HCT116 (cell line): ENCODE measurements at places on chromosomes 2 and 18. TPM values are rescaled to one million over a fixed set of nuclear protein-coding genes. Genes with fewer than 3 reads are reported as not detected.

- H3K27me3 ChIP-seq = no peaks in the 10 kb centered on the region
- H3K27ac ChIP-seq = no peak overlapping the region
- no peaks in the 10 kb centered on the region for H3K36me3 ChIP-seq
- H3K4me3 ChIP-seq = no peak overlapping the region
Measured at GRCh38 chr2:120683081-120683480, 52.6 kb upstream of the GLI2 start.

GRCh38 chr2:16240402-16240801 is 300.1 kb downstream of the MYCN start:
- no peak overlapping the region for H3K4me3 ChIP-seq
- no peaks in the 10 kb centered on the region for H3K36me3 ChIP-seq
- H3K27ac ChIP-seq = no peak overlapping the region
- no peaks in the 10 kb centered on the region for H3K4me1 ChIP-seq
- peaks cover 8% of the 10 kb centered on the region for H3K27me3 ChIP-seq
- DNase-seq = no peak

DNA sequence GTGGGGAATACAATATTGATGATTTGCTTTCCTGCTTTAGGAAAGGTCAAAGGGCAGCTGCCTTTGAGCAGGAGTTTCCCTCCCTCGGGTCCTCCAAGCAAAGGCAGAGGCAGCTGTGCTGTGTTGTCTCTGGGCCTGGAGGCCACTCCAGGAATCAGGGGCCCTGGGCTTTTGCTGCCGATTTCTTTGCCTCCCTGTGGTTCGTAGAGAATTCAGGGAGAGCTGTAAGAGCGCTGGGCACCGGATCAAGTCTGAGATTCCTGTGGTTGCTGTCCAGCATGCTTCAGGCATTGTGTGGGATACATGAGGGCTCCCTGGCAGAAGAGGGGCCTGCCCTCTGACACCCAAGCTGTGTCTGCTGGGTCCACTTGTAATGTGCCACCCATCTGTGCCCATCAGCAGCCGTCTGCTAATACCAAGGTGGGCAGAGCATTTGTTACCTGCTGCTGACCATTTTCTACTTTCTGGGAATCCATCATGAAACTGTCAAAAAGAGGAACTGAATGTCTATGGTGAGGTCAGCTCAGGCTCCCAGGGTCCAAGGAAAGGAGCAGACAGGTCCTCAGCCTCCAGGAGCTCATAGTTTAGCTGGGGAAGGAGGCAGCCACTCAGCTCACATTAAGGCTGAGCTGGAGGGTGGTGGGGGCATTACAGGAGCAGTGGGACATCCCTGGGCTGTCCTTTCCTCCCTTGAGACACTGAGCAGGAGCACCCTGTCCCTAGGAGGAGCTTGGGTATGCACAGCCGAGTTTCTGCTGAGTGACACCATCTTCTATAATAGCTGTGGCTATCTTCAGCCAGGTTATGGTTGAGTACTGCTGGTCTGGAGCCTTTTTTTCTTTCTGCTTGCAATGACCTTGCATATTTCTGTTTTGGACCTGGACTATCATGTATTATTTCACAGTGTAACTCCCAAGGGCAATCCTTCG is 68.5 kb downstream of the CTIF start:
- no peak overlapping the region for H3K4me3 ChIP-seq
- no peak for DNase-seq
- no peaks in the 10 kb centered on the region for H3K27me3 ChIP-seq
- no peaks in the 10 kb centered on the region for H3K4me1 ChIP-seq

GRCh38 chr2:176621350-176621749 is 352.1 kb downstream of the MTX2 start:
- peaks cover 12% of the 10 kb centered on the region; the same call in 1 of the 2 replicates for H3K4me1 ChIP-seq
- no peak overlapping the region for H3K27ac ChIP-seq
- no peaks in the 10 kb centered on the region for H3K36me3 ChIP-seq
- no peaks in the 10 kb centered on the region for H3K27me3 ChIP-seq
- peak; percentile 67 for DNase-seq
- H3K4me3 ChIP-seq = no peak overlapping the region

DNA sequence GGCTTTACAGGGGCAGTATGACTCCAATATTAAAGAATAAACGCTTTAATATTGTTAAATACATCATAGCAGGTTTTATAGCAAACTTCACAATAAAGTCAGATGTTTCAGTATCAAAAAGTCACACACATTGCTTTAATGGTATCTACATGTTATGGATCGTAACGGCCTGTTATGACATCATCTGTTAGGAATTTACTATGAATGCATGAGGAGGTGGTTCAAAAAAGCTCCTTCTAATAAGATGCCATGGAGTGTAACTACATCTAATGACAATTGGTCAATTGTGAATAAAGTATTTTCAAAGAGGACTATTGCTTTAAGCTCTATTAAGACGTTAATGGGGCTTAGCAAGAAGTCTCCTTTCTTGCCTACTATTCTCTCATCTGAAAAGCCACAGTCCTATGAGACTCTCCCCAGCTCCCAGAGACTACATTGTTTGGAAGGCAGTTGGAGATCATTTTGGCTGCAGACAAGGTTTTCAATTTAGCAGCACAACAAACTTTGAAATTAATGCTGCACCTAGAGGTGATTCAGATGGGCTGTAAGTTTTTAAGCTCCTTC is 300.7 kb upstream of the MEIS1 start:
- DNase-seq = no peak
- no peak overlapping the region for H3K27ac ChIP-seq
- peaks cover 4% of the 10 kb centered on the region; the same call in 1 of the 2 replicates for H3K27me3 ChIP-seq

GRCh38 chr2:112121682-112122254 is 16.4 kb upstream of the FBLN7 start:
- H3K27ac ChIP-seq = no peak overlapping the region
- H3K4me1 ChIP-seq = no peaks in the 10 kb centered on the region
- H3K27me3 ChIP-seq = no peaks in the 10 kb centered on the region

GRCh38 chr2:234388591-234388990 is 108.3 kb downstream of the ARL4C start:
- H3K4me3 ChIP-seq = no peak overlapping the region
- H3K36me3 ChIP-seq = no peaks in the 10 kb centered on the region
- no peak overlapping the region for H3K27ac ChIP-seq
- H3K4me1 ChIP-seq = no peaks in the 10 kb centered on the region

DNA sequence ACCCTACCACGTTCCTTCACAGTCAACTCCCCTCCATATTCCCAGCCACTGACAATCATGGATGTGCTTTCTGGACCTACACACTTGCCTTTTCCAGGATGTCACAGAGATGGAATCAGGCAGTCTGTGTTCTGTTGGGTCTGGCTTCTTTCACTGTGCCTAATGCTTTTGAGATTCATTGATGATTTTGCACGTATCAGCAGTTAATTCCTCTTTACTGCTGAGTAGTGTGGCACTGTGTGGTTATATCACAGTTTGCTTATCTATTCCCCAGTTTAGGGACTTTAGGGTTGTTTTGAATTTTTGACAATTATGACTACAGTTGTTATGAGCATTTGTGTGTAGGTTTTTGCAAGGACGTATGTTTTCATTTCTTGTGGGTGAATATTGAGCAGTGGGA is 191.7 kb downstream of the ACKR3 start:
- H3K4me3 ChIP-seq = no peak overlapping the region
- no peaks in the 10 kb centered on the region for H3K4me1 ChIP-seq
- peaks cover 45% of the 10 kb centered on the region for H3K27me3 ChIP-seq
- no peak for DNase-seq
- no peak overlapping the region for H3K27ac ChIP-seq

- peaks cover 9% of the 10 kb centered on the region for H3K4me1 ChIP-seq
- no peak overlapping the region for H3K4me3 ChIP-seq
- H3K36me3 ChIP-seq = no peaks in the 10 kb centered on the region
- H3K27me3 ChIP-seq = no peaks in the 10 kb centered on the region
- no peak for DNase-seq
Measured at GRCh38 chr2:160294889-160295288, 94.8 kb upstream of the ITGB6 start.

GRCh38 chr2:60334610-60335009 is 218.8 kb downstream of the BCL11A start:
- H3K4me1 ChIP-seq = no peaks in the 10 kb centered on the region
- H3K27ac ChIP-seq = no peak overlapping the region
- no peak overlapping the region for H3K4me3 ChIP-seq
- no peaks in the 10 kb centered on the region for H3K36me3 ChIP-seq

DNA sequence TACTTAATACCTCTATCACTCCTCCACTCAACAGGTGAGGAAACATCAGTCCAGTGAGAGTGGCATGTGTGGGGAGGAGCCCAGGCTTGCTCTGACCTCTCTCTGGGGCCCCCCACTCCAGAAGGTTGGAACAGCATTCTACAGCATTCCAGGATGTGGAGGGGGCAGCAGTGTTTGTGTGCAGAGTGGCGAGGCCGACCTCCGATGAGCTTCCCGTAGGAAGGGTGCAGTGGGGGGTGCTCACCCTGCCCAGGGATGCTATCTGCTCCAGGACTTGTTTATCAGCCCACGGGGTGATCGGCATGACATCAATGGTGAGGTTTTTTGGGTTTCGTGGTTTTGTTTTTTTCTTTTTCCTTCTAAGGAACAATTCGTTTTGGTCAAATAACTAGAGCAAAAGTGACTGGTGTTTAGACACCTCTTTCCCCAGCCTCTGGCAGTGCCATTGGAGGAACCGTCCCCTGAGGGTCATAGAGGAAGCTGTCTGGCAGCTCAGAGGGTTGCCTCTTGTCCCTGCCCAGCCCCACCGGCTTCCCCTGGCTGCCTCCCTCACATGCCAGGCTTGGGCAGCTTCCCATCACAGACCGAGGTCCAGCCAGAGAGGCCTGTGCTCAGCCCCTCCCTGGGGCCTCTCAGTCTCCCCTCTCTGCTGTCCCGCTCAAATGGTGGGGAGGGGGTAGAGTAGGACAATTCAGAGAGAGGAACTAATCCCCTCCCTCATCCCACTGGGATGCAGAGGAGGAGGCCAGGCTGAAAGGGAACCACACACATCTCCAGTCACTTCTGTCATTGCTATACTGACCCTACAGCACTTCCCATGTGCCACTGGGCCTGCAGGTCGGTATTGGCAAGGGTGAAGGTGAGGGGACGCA is 96.5 kb downstream of the ZFP36L2 start:
- H3K36me3 ChIP-seq = no peaks in the 10 kb centered on the region
- no peak for DNase-seq
- H3K4me1 ChIP-seq = peaks cover 23% of the 10 kb centered on the region
- H3K4me3 ChIP-seq = no peak overlapping the region

DNA sequence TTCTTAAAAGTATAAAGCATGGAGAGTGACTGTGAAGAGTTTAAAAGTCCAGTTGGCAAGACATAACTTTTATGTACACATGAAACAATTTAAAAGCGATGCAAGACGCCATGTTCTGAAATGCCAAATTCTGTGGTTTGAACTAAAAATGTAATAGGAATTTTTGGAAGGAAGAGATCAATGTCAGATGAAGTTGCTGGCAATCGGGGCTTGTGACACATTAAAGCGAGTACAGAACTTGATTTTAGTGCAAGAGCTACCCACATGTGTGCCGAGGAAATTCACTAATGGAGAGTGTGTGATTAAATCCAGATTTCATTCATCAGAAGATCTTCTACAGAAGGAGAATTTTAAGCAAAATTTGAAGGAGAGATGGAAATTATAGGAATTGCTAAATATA is 220.2 kb upstream of the CCDC68 start:
- H3K4me1 ChIP-seq = no peaks in the 10 kb centered on the region
- no peak overlapping the region for H3K27ac ChIP-seq
- no peaks in the 10 kb centered on the region for H3K36me3 ChIP-seq
- H3K4me3 ChIP-seq = no peak overlapping the region

DNA sequence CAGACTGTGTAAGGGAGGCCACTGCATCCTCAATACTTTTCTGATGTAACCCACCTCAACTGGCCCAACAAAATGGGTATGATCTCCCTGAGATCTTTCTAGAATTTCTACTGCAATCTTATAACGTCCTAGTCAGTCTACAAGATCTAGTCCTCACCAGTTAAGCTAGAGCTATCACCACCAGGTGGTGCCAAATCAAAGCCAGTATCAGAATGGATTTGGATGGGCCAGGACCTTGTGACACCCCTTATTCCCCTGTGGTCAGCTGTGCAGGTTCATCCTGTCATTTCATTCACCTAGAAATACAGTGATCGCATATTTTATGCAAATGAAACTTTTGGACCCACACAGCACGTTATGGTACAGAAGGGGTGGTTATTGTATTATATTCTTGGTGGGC is 90.3 kb downstream of the OLA1 start:
- H3K4me3 ChIP-seq = no peak overlapping the region
- peaks cover 19% of the 10 kb centered on the region for H3K4me1 ChIP-seq
- no peak overlapping the region for H3K27ac ChIP-seq
- no peaks in the 10 kb centered on the region for H3K36me3 ChIP-seq
- peak; percentile 51 for DNase-seq

GRCh38 chr2:19675003-19675629 is 226.7 kb downstream of the TTC32 start:
- H3K27ac ChIP-seq = no peak overlapping the region
- peaks cover 3% of the 10 kb centered on the region; the same call in 1 of the 2 replicates for H3K27me3 ChIP-seq
- H3K4me3 ChIP-seq = no peak overlapping the region
- DNase-seq = no peak
- no peaks in the 10 kb centered on the region for H3K36me3 ChIP-seq

DNA sequence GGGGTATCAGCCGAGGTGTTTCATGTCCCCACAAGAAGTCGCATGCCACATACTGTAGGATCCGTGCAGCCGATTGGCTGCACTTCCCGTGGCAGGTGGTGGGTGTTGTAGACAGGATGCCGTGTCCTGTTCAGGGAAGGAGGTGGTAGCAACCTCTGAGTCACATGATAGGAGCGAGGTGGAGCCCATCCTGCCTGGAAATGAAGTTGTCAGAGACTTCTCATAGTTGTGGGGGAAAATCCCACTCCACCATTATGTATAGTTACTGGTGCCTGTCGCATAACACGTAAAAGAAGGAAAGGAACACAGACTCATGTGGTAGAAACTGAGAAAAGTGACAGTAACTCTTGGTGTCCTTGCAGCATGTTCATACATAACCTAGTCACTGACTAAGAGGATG is 91.4 kb upstream of the IL1R2 start:
- no peaks in the 10 kb centered on the region for H3K27me3 ChIP-seq
- no peak overlapping the region for H3K4me3 ChIP-seq
- DNase-seq = no peak
- H3K36me3 ChIP-seq = no peaks in the 10 kb centered on the region
- H3K27ac ChIP-seq = no peak overlapping the region
- H3K4me1 ChIP-seq = no peaks in the 10 kb centered on the region

GRCh38 chr2:236861196-236861875 is 224.4 kb upstream of the COPS8 start:
- no peaks in the 10 kb centered on the region for H3K4me1 ChIP-seq
- no peak overlapping the region for H3K27ac ChIP-seq
- no peak for DNase-seq
- H3K4me3 ChIP-seq = no peak overlapping the region

GRCh38 chr18:63346031-63346430 is 21.0 kb downstream of the KDSR start:
- no peak overlapping the region for H3K27ac ChIP-seq
- no peaks in the 10 kb centered on the region for H3K27me3 ChIP-seq
- H3K4me3 ChIP-seq = no peak overlapping the region

- no peak overlapping the region for H3K27ac ChIP-seq
- no peak for DNase-seq
- no peaks in the 10 kb centered on the region for H3K4me1 ChIP-seq
- H3K4me3 ChIP-seq = no peak overlapping the region
- H3K27me3 ChIP-seq = no peaks in the 10 kb centered on the region
- H3K36me3 ChIP-seq = no peaks in the 10 kb centered on the region
Measured at GRCh38 chr2:112614201-112614840, 29.9 kb downstream of the CHCHD5 start.

- no peak for DNase-seq
- H3K4me3 ChIP-seq = no peak overlapping the region
- no peaks in the 10 kb centered on the region for H3K36me3 ChIP-seq
- H3K4me1 ChIP-seq = peaks cover 15% of the 10 kb centered on the region
- H3K27me3 ChIP-seq = no peaks in the 10 kb centered on the region
- no peak overlapping the region for H3K27ac ChIP-seq
Measured at GRCh38 chr2:217990791-217991465, 11.9 kb downstream of the TNS1 start.

The ABCA12 gene
- total RNA-seq = 1.3 TPM

The IL1R1 gene
- 5.3 TPM for total RNA-seq

The PLB1 gene
- 0.49 TPM for total RNA-seq

The SULT1C4 gene
- total RNA-seq = not detected

The PXDN gene
- 10.7 TPM for total RNA-seq

The EVX2 gene
- not detected for total RNA-seq

The ALPG gene
- 0.10 TPM for total RNA-seq

The MYL12A gene
- 314 TPM for total RNA-seq
